ENCODE measurements at places on chromosomes 7 and 10.

DNA sequence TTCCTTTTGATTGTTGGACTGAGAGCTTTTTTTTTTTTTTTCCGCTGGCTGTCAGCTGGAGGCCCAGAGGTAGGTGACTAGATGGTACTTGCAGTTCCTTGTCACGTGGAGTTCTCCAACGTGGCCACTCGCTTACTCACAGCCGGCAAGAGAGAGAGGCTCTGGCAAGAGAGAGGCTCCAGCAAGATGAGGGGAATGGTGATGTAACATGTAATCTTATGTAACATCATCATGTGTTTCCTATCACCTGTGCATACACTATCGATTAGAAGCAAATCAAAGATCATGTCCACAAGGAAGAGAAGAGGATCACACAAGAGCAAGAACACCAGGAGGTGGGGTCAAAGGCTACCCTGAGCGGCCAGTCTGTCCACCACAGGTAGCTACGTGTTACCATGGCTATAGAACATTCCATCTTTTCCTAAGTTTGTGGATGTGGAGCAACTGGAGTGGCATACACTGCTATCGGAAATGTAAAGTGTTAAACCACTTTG lies 4.0 kb upstream of the BORCS7 start:
- DNase-seq = no peak

DNA sequence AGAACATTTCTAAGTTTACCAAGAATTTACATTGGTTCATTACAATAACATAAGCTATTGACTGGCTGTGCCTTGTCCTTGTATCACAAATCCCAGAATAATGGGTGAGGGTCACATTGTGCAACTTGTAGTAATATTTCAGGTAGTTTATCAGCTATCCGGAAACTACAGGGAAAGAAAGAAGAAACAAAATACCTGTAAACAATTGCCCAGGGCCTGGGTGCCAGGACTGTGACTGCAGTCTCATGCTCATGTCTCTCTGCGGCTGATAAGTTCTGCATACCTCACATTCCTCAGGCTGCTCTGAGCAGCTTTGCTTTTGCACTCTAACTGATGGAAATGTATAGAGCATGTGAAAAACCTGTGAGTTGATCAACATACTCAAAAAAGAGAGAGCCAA lies 131.8 kb upstream of the TRIM24 start:
- no peak for DNase-seq

DNA sequence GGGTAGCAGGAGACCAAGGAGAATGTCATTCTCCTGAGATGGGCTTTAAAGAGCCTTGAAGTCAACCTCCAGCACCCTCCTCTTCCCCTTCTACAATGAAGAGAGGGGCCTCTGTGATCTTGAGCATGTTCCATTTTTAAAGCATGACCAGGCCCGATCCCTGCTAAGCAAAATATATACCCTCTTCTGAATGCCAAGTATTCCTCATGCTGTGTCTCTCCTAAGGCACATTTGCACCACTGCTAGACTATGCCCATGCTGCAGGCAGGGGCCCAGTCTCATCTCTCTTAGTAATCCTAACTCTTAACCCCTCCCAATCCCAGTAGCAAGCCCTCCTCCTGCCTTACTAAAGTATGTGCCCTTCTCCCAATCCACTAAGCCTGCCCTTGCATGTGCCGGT lies 18.4 kb downstream of the SORBS1 start:
- no peak for DNase-seq

DNA sequence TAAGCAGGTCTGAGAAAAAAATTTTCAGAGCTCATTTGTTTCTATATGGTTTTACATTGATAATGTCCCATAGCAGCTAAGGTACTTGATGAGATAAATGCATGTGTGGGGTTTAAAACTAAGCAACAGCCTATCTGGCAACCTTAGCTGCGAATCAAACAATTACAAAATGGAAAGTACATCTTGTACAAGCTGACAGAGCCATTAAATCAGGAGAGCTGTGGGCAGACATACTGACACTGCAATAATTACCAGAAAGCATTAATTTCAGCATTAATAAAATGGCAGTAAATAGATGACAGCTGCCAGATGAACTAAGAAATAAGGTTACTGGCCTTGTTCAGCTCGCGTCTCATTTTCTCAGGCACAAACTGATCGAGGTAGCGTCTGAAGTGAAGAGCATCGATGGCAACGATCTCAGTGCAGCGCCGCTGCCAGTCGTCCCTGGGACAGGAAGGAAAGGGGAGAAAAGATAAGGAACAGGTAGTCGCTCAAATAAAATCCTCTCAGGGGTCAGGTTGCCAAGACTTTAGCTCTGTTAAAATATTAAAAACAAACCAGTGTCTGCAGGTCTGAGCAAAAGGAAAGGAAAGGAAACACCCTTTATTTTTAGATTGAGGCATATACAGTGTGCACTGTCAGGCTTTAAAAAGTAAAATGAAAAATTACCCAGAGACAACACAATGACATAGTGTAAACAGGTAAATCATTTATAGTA lies 79.7 kb upstream of the OGDHL start:
- no peak for DNase-seq
